ENCODE measurements at places on chromosomes 2 and 18.

DNA sequence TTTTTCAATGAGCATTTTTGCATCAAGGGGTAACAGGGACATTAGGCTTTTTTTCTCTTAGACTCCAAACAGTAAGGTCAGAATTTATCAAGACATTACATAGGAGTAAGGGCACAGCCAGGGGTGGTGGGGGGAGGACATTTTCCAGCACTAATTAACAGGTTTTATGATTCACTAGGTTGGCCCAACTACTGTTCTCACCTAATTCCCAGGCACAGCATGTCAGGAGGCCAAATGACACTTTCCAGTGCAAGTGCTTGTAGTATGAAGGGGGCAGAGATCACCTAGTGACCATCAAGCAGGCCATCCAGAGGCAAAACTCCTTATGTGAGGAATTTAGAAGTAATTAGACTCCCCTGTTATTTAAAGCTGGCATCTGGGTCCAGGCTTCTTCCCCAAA, 3.9 kb upstream of the MBD2 start:
- DNase-seq = no peak

GRCh38 chr2:109144271-109144670, 15.3 kb downstream of the SH3RF3 start:
- DNase-seq = peak; percentile 74

- DNase-seq = no peak
Measured at GRCh38 chr2:76953733-76954347, 568.3 kb downstream of the LRRTM4 start.

GRCh38 chr18:63879709-63880108, 7.8 kb upstream of the SERPINB2 start:
- no peak for DNase-seq

DNA sequence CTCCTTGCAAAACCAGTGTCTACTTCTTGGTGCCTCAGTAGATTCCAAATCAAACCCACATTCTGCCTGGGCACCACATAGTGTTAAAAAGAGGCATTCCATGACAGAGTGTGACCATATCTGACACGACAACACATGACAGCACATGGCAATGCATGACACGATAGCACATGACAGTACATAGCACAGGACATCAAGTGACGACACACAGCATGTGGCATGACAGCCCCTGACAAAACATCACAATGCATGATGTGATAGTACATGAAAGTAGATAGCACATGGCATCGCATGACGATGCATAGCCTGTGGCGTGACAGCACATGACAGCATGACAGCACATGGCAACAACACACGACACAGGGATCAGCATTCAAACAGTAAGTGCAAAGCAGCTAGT, 845.9 kb upstream of the SALL3 start:
- DNase-seq = no peak

GRCh38 chr18:61973273-61974115, 80.7 kb upstream of the RNF152 start:
- DNase-seq = no peak

DNA sequence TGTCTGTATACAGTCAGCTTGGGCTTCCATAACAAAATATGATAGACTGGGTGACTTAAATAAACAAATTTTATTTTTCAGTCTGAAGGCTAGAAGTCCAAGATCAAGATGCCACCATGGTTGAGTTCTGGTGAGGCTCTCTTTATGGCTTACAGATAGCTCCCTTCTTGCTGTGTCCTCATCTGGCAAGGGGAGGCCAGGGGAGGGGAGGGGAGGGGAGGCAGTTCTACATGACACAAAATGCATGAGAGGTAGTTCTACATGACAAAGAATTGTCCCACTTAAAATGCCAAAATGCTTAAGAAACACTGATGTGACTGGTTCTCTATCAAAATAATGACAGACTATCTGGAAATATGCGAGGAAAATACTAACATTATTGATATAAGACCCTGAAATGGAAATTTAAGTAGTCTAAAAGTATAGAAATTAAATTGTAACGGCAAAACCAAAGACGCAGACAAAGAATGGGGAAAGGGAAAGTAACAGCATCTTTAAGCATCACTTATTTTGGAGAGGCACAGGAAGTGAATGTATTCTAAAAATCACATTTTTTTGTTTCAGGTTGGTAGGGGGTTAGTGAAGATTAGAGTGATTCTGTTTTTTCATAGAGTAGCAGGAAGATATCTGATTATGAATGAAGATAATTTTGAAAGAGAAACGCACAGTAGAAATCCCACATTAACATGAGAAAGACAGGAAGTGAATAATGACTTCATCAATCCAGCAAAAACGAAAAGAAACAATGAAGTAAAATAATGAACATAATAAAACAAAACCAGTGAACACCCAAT, 131.4 kb downstream of the STRN start:
- no peak for DNase-seq

GRCh38 chr2:37466533-37467222, 122.2 kb downstream of the QPCT start:
- no peak for DNase-seq

DNA sequence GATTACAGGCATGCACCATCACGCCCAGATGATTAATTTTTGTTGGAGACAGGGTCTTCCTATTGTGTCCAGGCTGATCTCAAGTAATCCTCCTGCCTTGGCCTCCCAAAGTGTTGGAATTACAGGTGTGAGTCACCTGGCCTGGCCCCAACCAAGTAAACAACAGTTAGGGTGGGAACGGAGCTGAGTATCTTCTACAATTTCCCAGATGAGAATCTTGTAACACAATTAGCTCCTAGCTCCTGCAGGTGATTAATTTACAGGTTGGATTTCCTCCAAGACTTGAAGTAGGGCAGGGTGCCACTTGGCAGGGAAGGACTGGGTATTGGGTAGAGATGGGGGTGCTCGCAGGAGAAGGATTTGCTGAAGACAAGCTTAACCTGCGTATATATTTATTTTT, 17.8 kb downstream of the NLRC4 start:
- no peak for DNase-seq

DNA sequence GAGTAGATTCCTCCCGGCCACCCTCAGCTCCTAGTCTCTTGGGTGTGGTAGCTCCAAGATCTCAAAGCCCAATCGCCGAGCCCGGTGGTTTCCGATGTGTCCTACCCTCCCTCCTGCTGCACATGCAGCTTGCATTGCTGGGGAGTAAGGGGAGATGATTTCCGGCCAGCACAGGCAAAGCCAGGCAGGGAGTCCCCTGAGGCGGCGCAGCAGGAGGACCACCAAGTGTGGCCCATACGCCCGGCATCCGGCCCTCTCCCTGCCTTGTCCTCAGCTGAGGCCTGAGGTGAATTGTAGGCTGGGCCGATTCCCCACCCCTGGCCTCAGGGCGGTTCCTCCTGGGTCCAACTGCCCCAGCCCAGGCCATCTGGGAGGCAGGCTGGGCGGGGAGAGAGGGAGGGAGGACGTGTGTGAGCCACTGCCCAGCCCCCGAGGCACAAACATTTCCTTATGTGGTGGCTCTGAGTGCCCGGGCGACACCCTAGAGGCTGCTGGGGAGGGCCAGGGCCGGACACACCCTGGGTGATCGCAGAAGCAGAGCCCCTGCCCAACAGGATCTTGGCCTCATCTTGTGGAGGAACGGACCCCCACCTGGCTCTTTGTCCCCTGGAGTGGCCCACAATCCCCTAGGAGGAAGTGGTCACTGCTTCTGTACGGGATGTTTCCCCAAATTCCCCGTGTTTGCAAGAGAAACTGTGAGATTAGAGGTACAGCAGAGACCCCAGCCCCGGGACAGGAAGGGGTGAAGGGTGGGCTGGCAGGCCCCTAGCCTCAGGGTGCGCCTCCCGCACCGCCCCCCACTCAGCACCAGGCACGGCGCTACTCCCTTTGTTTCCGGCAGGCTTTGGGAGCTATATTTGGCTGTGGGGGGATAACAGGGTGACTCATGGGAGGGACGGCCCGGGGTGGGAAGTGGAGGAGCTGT, 41.9 kb upstream of the PTMA start:
- DNase-seq = no peak

DNA sequence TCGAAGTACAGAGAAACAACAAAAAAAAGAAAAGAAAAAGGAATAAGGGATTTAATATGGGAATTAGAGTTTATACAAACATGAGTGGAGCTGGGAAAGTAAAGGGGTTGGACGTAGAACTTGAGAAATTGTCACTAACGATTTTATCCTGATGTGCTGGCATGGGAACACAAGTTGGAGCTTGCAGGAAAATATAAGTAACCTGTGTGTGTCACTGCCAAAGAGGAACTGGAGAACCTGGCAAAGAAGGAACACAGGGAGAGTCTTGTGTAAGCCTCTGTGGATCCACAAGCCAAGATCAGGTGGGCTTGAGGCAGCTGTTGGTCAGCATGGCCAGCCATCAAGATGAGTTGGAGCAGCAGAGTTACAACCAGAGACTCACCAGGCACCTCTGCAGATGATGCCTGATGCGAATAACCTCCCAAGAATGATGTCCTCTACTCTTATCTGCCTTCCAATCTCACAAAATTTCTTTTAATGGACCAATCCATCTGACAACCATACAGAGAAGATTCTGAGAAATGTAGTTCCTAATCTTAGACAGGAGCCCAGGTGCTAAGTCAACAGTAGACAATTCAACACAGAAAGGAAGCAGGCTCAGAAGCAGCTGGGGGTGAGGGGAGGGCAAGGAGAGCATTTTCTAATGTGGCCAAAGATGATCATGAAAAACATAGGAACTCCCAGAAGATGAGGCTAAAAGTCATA, 77.0 kb upstream of the SPOPL start:
- DNase-seq = no peak

GRCh38 chr2:112583497-112584133, 794 bp upstream of the CHCHD5 start:
- DNase-seq = peak; percentile 9

DNA sequence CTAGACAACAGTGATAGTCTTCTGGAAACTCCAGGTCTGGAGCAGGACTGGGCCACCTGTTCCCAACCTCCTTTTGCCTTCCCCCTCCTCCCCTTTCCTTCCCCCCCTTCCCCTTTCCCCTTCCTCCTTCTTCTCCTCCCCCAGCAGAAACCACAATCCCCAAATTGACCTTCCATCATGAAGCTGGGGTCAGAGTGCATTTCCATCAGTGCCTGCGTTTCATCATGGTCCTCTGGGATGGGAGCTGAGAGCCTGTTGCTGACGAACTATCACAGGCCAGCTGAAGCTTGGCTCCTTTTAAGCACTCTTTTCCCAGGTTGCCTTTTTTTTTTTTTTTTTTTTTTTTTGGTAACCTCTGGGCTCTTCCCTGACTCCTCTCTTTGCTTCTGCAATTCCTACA, 52.6 kb upstream of the SMAD2 start:
- no peak for DNase-seq

DNA sequence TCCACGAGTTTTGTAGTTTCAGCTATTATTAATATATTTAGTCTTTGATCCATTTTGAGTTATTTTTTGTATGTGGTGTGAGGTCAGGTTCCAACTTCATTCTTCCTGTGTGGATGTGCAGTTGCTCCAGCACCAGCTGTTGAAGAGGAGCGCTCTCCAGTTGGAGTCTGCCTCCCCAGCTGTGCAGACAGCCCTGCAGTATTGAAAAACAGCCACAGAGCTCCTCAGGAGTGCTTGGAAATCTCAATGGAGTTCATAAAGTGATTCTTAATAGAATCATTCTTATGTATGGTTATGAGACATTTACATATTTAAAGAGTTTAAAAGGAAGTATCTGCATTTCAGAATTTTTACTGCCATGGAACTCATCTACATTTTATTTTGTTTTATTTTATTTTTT, 17.3 kb downstream of the DGKD start:
- DNase-seq = no peak

Measured in central memory CD4-positive, alpha-beta T cell (primary cell).